Spleen (tissue), 13 donors: ENCODE measurements at places on chromosomes 6 and 20. TPM values are rescaled to one million over a fixed set of nuclear protein-coding genes. Genes with fewer than 3 reads are reported as not detected.
A peak's percentile ranks its signal among the peaks of the same experiment; 100 is the strongest.

Gene PLAGL1
- 27.5 TPM for total RNA-seq

Gene DEK
- total RNA-seq = 79.3 TPM

Gene GLP1R
- total RNA-seq = not detected

DNA sequence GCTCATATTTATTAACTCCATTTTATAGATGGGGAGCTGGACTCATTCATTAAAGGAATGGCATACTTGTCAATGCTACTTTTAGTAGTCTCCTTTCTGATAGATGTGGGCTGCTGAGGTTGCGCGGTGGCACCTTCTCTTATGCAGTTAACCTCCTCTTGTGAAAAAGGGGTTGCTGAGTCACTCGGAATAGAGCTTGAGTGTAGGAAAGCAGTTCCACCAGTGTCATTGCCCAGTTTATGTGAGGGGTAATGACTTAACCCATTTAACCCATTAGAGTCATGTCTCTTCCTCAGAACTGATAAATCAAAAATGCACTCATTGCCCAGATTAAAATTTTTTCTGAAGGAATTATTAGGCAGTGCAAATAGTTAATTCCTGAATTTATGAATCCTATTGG lies 6.3 kb downstream of the MAPK14 start:
- H3K27ac ChIP-seq = peak overlapping the region; percentile 93
- no peaks in the 10 kb centered on the region for H3K27me3 ChIP-seq
- no peak for DNase-seq
- no peaks in the 10 kb centered on the region for H3K36me3 ChIP-seq
- peaks cover 100% of the 10 kb centered on the region for H3K4me1 ChIP-seq

- H3K4me1 ChIP-seq = no peaks in the 10 kb centered on the region
- no peak overlapping the region for H3K4me3 ChIP-seq
- no peaks in the 10 kb centered on the region for H3K36me3 ChIP-seq
These were observed 321.5 kb upstream of the TBX18 start for GRCh38 chr6:85085875-85086274.

DNA sequence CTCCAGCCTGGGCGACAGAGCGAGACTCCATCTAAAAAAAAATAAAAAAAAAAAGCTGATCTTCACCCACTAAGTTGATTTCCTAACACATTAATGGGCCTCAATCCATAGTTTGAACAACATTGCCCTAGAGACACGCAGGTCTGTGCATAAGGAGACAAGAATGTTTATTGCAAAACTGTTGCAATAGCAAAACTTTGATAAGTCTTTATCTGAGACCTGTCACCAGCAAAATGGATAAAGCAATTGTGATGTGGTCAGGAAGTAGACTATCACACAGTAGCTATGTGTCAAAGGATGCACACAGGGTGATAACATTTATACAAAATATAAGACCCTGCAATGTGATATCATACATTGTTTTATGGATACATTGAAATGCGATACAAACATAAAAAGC lies 4.2 kb upstream of the ITPR3 start:
- H3K4me3 ChIP-seq = no peak overlapping the region
- DNase-seq = no peak
- H3K27me3 ChIP-seq = no peaks in the 10 kb centered on the region
- H3K27ac ChIP-seq = no peak overlapping the region

DNA sequence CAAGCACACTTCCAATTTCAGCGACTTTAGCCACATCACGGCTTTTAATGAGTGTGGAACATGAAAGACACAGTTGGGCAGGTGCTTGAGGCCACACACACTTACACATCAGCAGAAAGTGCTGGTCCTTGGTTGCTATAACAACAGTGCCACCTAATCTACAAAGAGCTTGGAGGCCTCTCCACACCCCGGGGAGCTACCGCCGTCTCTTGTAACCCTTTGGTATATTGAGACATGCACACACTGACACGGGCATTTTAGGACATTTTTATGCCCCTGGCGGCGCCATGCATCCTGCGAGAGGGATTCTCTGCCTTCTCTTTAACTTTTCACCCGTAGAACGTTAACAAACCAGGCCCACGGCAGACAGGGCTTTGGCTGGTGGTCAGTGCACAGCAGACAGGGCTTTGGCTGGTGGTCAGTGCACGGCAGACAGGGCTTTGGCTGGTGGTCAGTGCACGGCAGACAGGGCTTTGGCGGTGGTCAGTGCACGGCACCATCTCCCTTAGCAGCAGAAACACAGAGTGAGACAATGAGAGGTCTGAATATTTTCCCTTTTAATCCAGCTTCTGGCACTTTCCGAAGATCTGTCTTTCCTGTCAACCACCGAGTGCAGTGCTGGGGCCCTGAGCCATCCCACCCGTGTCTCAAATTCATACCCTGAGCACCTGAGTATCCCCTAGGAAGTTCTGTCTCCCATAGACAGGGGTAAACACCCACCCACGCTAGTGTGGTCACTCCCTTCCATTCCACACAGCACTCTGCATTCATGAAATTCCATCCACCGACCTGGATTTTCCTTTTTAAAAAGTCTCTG lies 116.6 kb upstream of the RPS6KA2 start:
- H3K36me3 ChIP-seq = no peaks in the 10 kb centered on the region
- H3K4me1 ChIP-seq = no peaks in the 10 kb centered on the region
- no peak overlapping the region for H3K4me3 ChIP-seq
- H3K27ac ChIP-seq = no peak overlapping the region
- peaks cover 4% of the 10 kb centered on the region for H3K27me3 ChIP-seq
- DNase-seq = no peak

DNA sequence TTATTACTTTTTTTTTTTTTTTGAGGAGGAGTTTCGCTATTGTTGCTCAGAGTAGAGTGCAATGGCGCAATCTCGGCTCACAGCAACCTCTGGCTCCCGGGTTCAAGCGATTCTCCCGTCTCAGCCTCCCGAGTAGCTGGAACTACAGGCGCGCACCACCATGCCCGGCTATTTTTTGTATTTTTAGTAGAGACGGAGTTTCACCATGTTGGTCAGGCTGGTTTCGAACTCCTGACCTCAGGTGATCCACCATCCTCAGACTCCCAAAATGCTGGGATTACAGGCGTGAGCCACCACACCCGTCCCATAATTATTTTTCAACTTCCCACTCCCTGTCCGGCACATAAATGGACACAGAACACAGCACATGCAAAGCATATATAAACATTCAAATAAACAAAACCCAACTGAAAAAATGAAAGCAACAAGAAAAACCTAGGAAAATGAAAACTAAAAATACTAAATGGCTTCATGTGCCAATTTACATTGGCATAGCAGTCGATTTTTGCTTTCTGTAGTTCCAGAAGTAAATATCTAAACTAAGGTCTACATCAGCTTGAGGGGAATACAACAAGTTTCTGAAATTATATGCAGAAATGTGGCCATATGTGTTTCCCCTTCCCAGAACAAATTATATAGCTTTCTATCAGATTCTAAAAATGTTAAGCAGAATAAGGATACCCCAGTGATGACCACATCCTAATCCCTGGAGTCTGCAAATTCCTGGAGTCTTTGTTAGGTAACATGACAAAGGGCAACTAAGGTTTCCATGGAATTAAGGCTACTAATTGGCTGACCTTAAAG lies 113.9 kb downstream of the HFE start:
- H3K4me1 ChIP-seq = peaks cover 54% of the 10 kb centered on the region
- no peaks in the 10 kb centered on the region for H3K36me3 ChIP-seq
- no peak for DNase-seq
- H3K27ac ChIP-seq = peak overlapping the region; percentile 98

GRCh38 chr6:40912158-40912946 lies 126.7 kb downstream of the UNC5CL start:
- DNase-seq = no peak
- H3K27ac ChIP-seq = no peak overlapping the region
- H3K36me3 ChIP-seq = no peaks in the 10 kb centered on the region
- H3K4me3 ChIP-seq = no peak overlapping the region
